ENCODE measurements at places on chromosomes 12 and 14.
A peak's percentile ranks its signal among the peaks of the same experiment; 100 is the strongest.

GRCh38 chr14:49769581-49770211 lies 1.7 kb downstream of the KLHDC2 start:
- peak overlapping the region; percentile 98 for H3K27ac ChIP-seq
- H3K27me3 ChIP-seq: no peaks in the 10 kb centered on the region
- H3K36me3 ChIP-seq: peaks cover 5% of the 10 kb centered on the region
- no peak for DNase-seq
- H3K4me3 ChIP-seq: peak overlapping the region; percentile 96
- H3K4me1 ChIP-seq: peaks cover 34% of the 10 kb centered on the region

DNA sequence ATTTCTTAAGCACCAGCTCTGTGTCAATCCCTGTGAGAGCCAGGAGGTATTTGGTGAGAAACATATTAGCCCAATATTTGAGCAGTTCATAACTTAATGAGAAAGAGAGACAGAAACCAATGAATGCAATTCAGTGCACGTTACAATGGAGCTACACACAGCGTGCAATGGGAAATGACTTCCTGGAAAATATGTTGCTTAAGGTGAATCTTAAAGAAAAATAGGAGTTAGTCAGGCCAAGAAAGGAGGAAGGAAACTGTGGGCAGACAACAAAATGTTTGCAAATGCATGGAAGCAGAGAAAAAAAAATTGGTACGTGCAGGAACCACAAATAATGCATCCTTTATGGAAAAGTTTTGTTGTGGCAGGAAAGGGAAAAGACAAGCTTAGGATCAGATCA lies 481.7 kb downstream of the BCAT1 start:
- no peak overlapping the region for H3K4me3 ChIP-seq
- H3K4me1 ChIP-seq: no peaks in the 10 kb centered on the region
- no peaks in the 10 kb centered on the region for H3K27me3 ChIP-seq
- H3K27ac ChIP-seq: no peak overlapping the region
- H3K36me3 ChIP-seq: no peaks in the 10 kb centered on the region
- no peak for DNase-seq

DNA sequence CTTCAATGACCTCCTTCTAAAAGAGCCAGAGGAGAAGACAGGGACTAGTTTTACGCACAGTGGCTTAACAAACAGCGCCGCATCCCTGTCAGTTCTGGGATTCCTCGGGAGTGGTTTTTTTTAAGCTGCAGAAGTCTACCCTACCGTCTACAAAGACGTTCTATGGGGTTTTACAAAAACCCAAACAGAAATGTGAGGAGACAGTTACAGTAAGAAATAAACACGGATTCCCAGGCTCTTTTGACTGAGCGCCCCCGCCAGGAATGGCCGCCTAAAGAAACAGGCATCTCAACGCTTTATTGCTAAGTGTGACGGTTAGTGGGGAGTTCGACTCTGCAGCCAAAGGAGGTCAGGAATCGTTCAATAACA lies 484 bp downstream of the ALKBH1 start:
- H3K4me3 ChIP-seq: peak overlapping the region; percentile 87
- peaks cover 30% of the 10 kb centered on the region for H3K36me3 ChIP-seq
- H3K27ac ChIP-seq: peak overlapping the region; percentile 89
- H3K27me3 ChIP-seq: no peaks in the 10 kb centered on the region
- H3K4me1 ChIP-seq: peaks cover 26% of the 10 kb centered on the region
- peak; percentile 7 for DNase-seq

DNA sequence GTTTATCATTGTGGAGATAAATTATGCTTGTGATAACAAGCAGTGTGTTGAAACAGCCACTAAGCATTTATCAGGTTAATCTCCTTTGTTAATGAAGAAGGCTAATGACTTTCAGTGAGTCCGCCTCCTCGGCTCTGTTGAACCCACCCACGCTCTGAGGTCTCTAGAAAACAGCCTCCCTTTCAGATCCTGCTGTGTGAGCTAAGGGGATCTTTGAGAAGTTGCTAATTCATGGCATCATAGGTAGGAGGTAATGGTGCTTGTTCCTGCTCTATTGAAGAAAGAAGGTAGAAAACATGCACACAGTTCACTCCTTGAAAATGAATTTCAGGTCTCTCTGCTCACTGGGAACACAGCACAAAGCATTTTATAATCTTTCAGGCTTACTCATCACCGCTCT lies 483.9 kb downstream of the AACS start:
- DNase-seq: no peak
- no peaks in the 10 kb centered on the region for H3K4me1 ChIP-seq
- no peaks in the 10 kb centered on the region for H3K36me3 ChIP-seq
- H3K27ac ChIP-seq: no peak overlapping the region

GRCh38 chr14:75497701-75498100 lies 24.6 kb upstream of the BATF start:
- no peak overlapping the region for H3K4me3 ChIP-seq
- H3K4me1 ChIP-seq: peaks cover 34% of the 10 kb centered on the region
- H3K27me3 ChIP-seq: no peaks in the 10 kb centered on the region
- DNase-seq: no peak
- H3K36me3 ChIP-seq: no peaks in the 10 kb centered on the region
- no peak overlapping the region for H3K27ac ChIP-seq

- H3K4me3 ChIP-seq: no peak overlapping the region
- H3K27ac ChIP-seq: no peak overlapping the region
- peaks cover 24% of the 10 kb centered on the region for H3K36me3 ChIP-seq
- no peaks in the 10 kb centered on the region for H3K27me3 ChIP-seq
Observed at GRCh38 chr12:124964836-124965462, 24.0 kb downstream of the DHX37 start.

- H3K4me3 ChIP-seq: no peak overlapping the region
- no peaks in the 10 kb centered on the region for H3K27me3 ChIP-seq
- H3K27ac ChIP-seq: no peak overlapping the region
- H3K4me1 ChIP-seq: peaks cover 61% of the 10 kb centered on the region
- peaks cover 14% of the 10 kb centered on the region for H3K36me3 ChIP-seq
- no peak for DNase-seq
Observed at GRCh38 chr12:69509904-69510827, 40.0 kb downstream of the FRS2 start.

All from activated naive CD8-positive, alpha-beta T cell treated with anti-CD3 and anti-CD28 coated beads for 36 hours (primary cell).